IPS-NIHi11 (cell line): ENCODE measurements at places on chromosomes 6 and 20.

DNA sequence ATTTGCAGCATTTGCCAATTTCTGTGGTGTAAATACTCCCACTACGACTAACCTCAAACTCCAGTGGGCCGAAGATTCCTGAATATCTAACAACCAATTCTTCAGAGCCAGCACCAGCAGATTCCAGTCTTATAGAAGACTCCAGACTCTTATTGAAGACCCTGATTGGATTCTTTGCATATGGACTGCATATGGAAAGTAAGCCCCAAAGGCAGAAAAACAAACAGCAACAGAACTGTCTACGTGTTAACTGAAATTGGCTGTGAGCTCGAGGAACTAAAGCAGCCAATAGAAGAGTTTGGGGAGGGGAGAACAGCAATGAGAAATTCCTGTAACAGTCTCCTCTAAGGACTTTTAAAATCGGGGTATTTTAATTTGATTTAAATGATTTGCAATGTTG, 19.7 kb upstream of the NRSN1 start:
- DNase-seq = no peak

- DNase-seq = peak; percentile 26
These were observed 22.7 kb downstream of the SLC12A5 start for GRCh38 chr20:46051556-46052308.

GRCh38 chr6:110625883-110626282, 149.5 kb upstream of the SLC22A16 start:
- DNase-seq = no peak

GRCh38 chr6:90463359-90463758, 123.5 kb downstream of the MAP3K7 start:
- DNase-seq = no peak

DNA sequence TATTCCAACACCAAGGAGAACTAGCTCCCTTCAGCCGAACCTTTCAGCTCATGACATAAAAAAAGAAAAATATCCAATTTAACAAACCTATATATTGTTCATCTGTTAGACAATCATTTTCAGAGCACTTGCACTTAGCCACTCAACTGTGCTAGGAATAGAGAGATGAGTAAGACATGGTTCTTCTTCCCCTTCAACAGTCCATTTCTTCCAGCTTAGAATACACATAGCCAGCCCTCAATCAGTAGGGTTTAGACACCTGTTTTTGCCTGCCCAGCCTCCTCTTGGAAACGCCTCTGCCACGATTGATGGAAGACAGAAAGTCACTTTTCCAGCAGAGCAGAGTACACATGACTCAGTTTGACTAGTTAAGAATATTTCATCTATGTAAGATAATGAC, 21.8 kb downstream of the ADNP start:
- DNase-seq = no peak

- no peak for DNase-seq
These were observed 203.2 kb upstream of the SGK1 start for GRCh38 chr6:134521116-134521501.

- DNase-seq = no peak
These were observed 8.3 kb downstream of the MDGA1 start for GRCh38 chr6:37689381-37689780.

- no peak for DNase-seq
These were observed 24.1 kb downstream of the DEK start for GRCh38 chr6:18240230-18240629.

DNA sequence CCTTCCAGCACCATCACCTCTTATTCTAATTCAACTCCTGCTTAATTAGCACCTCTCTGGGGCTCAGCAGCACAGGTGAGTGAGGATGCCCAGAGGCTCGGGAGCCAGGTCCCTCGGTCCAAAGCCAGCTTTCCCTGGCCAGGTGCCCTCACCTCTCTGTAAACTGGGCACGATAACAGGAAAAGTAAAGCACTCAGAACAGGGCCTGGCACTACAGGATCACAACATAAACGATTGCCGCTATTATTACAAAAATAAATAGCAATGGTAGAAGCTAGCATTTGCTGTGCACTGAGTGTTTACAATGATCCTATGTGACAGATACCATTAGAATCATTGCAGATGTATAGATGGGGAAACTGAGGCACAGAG, 2.6 kb downstream of the BPIFB2 start:
- DNase-seq = no peak

GRCh38 chr6:17919496-17919895, 67.9 kb downstream of the KIF13A start:
- no peak for DNase-seq

DNA sequence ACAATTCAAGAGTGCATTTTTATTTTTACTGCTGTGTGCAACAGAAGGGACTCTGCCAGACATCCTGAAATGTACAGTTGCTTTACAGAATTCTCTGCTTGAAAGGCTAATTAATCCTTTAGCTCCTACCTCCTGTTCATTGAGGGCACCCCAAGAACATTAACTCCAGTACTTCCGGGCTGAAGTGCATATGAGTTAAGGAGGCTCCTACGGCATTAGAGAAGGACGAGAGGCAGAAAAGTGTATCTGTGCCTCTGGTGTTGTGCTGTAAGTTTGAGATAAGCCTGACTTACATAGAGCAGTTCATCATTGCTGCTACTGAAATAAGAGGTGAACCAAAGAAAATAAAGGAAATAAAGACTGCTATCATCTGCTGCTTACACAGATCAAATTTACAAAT, 609.3 kb upstream of the ADGRB3 start:
- DNase-seq = no peak

DNA sequence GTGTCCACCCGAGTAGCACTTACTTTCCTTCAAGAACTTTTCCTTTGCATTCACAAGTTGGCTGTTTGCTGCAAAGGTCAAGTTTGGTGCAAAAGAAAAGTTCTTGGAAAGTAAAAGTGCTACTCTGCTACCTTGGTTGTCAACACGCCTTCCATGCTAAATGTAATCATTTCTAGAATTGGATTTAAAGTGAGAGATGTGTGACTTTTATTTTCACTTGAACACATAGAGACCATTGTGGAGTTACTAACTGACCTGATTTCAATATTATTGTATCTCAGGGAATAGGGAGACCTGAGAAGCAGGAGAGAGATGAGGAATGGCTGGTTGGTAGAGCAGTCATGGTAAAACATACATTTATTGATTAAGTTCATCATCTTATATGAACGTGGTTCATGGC, 49.7 kb upstream of the IFNGR1 start:
- DNase-seq = no peak

- DNase-seq = no peak
These were observed 13.4 kb downstream of the UST start for GRCh38 chr6:148760258-148760534.

DNA sequence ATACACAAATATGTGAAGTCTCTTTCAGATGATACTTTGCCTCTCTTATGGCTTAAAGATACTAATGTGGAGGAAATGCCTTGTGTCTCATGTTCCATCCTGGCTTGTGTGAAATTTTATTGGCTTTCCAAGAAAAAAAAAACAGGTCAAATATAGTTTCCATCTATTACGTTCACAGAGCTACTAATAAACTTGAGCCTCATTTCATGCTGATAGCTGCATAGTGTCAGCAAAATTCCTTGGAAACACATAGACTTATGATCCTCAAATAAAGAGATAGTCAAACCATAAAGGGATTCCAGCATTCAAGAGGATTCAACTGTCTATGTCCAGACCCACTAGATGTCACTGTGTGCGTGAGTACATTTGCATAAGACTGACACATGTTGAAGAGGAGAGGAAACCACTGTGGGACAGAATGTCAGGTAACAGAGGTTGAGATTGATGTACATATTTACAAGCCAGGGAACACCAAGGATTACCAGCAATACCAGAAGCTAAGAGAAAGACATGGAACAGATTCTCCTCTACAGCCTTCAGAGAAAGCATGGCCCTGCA, 266.6 kb downstream of the COL12A1 start:
- no peak for DNase-seq

- DNase-seq = no peak
These were observed 48.4 kb downstream of the ZHX3 start for GRCh38 chr20:41268917-41269652.
